ENCODE measurements at places on chromosomes 1 and 21.

DNA sequence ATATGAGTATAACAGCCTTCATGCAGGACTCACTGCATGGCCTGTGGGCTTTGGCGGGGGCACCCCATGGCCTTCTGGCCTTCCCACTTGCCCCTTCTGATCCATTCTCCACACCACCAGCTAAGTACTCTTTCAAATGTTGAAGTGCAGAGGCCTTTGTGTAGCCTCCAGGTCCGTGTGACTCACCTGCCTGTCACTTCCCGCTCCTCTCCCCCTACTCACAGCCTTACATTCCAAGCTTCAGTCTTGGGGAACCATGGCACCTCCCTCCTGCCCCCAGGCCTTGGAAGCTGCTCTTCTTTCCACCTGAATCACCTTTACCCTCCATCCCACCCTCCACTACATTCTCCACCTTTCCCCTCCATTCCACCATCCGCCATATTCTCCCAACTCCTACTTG is 69.6 kb downstream of the PGM1 start:
- DNase-seq = no peak

GRCh38 chr1:93681989-93682412 is 364 bp upstream of the BCAR3 start:
- no peak for DNase-seq

GRCh38 chr1:169473347-169473746 is 12.4 kb downstream of the SLC19A2 start:
- no peak for DNase-seq

DNA sequence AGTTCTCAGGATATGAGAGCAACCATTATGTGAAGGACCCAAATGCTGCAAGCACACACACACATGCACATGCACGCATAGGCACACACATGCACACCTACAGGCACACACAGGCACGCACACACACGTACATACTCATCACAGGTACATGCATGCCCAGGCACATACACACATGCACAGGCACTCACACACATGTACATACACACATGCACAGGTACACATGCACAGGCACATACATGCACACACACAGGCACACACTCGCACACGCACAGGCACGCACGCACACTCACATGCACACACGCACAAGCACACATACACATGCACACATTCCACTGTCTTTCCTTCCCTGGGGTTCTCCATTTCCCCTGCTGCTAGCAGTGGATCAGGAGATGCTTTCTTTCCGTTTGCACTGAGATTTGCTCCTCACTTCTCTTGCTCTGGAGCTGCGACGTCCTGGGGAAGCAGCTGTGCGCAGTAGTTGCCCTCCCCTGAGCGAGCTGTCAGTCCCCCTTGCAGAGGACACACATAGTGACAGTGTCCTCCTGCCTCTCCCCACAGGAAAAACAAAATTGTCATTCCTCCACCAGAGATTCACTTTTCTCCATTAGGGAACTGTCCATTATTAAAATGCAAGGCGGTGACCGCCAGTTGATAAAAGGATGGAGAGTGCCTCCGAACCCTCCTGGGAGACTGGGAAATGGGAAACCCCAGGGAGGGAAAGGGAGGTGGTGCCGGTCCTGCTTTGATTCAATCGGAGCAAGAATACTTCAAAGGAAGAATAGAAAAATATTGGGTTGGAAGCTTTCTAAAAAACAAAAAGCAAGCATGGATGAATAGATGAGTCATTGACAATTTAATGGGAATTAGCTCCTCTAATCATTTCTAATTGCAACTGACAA is 69.5 kb downstream of the WDR4 start:
- DNase-seq = no peak

GRCh38 chr1:12144236-12144635 is 22.6 kb upstream of the TNFRSF1B start:
- DNase-seq = no peak

DNA sequence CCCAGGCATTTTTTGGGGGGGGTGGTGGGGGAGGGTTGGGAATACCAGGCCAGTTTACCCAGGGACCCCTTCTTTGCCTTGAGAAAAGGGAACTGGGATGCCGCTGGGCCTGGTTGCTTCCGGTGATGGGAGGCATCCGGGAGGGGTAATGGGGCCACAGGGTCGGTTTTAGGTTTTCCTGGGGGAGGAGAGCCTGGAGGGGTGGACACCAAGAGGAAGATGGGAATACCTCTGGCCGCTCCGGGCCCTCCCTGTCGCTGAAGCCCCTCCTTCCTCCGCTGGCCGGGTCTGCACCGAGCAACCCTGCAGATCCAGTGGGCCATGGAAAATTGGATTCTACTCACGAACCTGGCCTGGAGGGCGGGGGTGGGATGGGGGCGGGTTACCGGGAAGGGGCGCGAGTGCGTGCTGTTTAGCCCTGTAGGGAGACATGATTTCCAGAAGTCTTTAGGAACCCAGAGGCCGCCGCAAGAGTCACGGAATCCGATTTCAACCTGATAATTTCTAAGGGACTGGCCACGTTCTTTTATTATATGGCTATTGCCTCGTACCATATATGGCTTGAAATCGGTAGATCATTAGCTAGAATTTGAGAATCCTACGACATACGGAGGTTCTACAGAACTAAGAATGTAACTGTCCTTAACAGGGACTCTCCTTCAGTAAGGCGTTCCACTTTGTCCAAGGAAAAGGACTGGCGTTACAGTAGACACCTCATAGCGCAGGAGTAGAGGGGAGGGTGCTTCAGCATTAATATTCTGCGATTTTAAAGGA is 749 bp downstream of the AKIRIN1 start:
- no peak for DNase-seq

- no peak for DNase-seq
Observed at GRCh38 chr1:241776911-241777310, 71.1 kb upstream of the EXO1 start.

GRCh38 chr1:218900615-218901014 is 273.1 kb upstream of the LYPLAL1 start:
- no peak for DNase-seq

- DNase-seq = no peak
Observed at GRCh38 chr1:175904808-175905207, 161.4 kb upstream of the TNR start.

- DNase-seq = no peak
Observed at GRCh38 chr1:32612189-32612881, 38.0 kb downstream of the ZBTB8OS start.

DNA sequence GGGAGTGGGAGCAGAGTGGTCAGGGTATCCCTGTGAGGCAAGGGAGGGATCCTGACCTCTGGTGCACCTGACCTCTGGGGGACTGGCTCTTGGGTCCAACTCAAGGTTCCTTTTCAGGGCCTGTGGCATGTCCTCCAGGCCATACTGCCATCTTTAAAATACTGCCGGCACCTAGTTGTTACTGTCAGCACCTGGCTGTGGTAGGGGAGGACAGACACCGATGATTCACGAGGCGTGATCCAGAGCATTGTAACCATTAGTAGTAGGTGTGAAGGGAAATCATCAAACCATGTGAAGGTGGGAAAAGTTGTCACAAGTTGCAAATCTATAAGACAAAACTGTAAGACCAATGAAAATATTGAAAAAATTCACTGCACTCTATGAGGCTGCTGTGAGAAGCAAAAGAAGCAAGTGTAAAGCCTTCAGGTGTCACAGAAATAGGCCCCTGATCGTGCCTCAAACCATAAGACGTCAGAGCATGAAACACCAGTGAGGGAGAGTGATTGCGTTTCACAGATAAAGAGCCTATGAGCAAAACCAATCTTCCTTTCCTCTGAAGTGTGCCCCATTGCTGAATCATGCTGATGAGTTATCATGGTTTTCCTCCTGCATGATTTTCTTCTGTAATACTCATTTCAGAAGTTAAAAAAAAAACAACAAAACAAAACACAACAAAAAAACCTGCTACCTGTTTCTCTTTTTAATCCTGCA is 55.3 kb downstream of the CDC7 start:
- DNase-seq = no peak

DNA sequence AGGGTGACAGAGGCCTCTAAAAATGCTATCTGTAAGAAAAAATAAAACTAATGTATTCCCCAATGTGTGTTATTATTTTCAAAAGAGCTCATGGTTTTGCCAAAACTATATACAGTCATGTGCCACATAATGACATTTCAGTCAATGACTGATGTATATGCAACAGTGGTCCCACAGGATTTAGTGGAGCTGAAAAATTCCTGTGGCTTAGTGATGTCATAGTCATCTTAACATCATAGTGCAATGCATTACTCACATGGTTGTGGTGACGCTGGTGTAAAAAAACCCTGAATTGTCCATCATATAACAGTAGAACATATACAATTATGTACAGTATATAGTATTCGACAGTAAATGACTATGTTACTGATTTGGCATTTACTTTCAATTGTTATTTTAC is 172.4 kb downstream of the CACNA1E start:
- DNase-seq = no peak

- DNase-seq = no peak
Observed at GRCh38 chr1:61299463-61299862, 217.1 kb downstream of the NFIA start.

DNA sequence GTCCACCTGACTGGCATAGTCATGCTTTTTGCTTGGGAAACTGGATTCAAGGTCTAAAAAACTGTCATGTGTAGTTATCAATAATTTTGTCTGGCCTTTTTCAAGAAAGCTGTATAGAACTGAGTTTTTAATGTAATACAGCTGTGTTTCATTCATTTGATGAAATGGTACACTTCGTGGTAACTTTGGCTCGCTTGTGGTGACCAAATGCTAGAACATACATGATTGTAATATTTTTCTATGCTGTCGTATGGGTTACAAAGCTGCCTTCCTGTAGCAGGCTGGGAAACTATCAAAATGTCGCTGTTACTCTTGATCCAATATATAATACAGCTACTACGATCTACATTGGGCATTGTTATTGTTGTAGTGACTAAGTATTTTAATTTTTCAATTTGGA is 2.1 kb downstream of the LRRC42 start:
- no peak for DNase-seq

- no peak for DNase-seq
Observed at GRCh38 chr1:39690794-39691382, 345 bp downstream of the HPCAL4 start.

DNA sequence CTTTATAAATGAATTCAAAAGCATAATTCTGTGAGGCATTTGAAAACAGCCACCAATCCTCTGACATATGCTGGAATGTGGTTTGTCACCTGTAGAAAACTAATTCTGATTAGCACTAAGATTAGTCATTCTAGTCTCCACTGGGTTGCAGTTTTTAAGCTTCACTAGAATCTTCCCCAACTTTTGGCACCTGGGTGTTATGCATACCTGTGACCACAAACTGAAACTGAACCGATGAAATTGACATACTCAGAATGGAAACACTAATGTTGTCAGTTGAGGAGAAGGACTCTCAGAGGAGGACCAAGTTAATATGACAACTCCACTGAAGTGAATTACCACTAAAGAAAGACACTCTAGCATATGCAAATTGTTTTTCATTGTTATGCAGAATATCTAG is 285.8 kb upstream of the NEGR1 start:
- DNase-seq = no peak

GRCh38 chr1:89260566-89261255 is 11.9 kb downstream of the GBP5 start:
- DNase-seq = no peak

- no peak for DNase-seq
Observed at GRCh38 chr1:44390277-44390676, 14.8 kb upstream of the RNF220 start.

DNA sequence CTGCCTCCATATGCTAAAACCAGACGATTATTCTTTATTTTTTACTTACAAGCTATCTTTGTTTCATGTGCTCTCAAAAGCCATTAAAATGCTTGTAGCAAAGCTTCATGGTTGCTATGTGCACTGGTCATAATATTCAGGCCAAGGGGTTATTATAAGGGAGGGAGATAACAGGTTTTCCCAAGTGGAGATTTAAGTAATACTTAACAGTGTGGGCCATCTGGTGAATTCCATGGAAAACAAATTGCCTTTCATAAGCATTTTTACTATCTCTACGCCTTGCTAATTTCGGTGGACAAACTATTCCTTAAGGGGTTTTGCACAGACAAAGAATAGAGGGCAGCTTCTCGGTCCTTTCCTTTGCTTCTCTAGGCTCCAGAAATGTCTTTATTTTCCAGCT is 137.8 kb downstream of the NUF2 start:
- DNase-seq = no peak

- no peak for DNase-seq
Observed at GRCh38 chr1:60394436-60394835, 320.9 kb upstream of the C1orf87 start.

GRCh38 chr1:36961062-36961615 is 73.2 kb downstream of the GRIK3 start:
- DNase-seq = no peak

GRCh38 chr1:16446116-16446515 is 5.6 kb downstream of the NECAP2 start:
- no peak for DNase-seq

DNA sequence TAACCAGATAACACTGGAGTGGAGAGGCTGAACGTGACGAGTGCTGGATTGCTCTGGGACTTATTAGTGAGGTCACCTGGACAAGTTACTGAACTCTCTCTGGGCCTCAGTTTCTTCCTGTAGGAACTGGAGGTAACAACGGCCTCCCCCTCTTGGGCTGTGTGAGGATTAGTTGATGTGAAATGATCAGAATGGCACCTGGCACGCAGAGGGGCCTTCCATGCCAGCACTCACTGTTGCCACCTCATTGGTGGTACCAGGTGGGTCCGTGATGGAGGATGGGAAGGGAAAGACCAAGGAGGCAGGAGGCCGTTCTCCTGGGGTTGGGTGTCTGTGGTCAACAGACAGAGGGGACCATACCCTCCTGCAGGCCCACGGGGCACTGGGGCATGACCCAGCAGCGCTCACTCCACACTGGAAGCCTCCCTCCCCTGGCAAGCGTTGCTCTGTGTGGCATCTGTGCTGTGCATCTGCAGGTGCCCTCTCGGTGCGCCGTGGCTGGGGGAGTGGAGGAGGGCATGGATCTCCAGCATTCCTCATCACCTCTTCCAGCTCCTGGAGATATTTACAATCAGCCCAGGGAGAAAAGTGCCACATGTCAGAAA is 349.5 kb upstream of the VAMP3 start:
- DNase-seq = no peak

DNA sequence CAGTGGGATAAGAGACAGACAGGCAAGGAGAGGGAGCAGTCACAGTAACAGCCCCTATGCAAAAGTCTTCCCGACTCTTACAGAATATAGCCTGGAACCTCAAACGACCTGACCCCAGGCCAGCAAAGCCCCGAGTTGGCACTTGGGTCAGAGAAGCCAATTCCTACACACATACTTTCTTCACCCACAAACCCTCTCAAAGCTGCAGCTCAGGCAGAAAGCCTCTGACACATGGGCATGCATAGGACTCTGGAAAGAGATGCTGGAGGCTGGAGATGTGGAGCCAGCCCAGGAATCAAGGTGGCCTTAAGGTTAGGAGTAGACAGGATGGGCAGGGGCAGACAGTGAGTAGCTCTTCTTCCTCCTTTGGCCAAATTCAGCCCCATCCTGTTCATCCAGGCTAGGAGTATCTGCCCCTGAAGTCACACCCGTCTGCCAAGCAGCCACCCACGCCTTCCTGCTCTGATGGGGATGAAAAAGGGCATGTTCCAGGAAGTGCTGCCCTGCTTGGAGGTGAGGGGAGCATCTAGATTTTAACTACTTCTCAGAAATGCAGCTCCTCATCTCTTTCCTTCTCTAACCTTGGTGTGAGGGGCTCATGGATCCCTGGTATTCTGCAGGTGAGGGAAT is 7.8 kb downstream of the SLC41A1 start:
- DNase-seq = no peak

GRCh38 chr1:208219659-208220282 is 24.4 kb downstream of the PLXNA2 start:
- no peak for DNase-seq

GRCh38 chr1:232239998-232240397 is 389.9 kb downstream of the SIPA1L2 start:
- DNase-seq = no peak

Measured in activated naive CD4-positive, alpha-beta T cell (primary cell).